Activated CD4-positive, alpha-beta T cell treated with anti-CD3 and anti-CD28 coated beads for 48 hours (primary cell): ENCODE measurements at places on chromosomes 2 and 18.
A peak's percentile ranks its signal among the peaks of the same experiment; 100 is the strongest.

- DNase-seq = no peak
Measured at GRCh38 chr2:226860087-226860486, 24.2 kb downstream of the RHBDD1 start.

DNA sequence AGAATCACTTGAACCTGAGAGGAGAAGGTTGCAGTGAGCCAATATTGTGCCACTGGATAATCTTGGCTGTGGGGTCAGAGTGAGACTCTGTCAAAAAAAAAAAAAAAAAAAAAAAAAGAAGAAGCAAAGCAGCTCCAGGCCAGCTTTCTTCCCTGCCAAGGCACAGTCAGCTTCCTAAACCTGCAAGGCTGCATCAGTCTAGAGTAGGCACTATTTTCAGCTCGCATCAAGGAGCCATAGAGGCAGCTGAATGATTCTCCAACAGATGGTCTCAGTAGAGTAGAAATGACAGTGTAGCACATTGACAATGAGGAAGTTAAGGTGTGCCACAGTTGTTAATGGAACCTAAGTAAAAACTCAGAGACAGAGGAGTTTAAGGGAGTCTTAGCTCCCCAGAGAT, 35.6 kb downstream of the BMP10 start:
- no peak for DNase-seq

DNA sequence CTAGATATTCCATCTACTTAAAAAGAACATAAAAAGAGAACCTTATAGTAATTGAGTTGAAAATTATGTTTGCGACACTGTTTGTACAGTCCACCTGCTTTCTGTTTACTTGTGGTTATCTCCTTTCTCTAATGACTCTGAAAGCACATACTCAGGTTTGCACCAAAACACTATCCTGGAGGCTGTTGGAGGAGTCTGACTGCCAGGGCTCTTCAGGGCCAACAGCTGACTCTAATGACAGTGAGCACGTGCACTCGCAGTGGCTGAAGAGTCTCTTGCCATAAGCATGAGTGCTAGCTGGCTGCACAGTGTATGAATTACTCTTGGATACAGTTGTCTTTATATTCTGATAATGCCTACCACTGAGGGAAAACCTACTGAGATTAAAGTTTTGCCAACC, 16.7 kb upstream of the GLS start:
- DNase-seq = no peak

GRCh38 chr2:17194083-17194482, 324.2 kb downstream of the RAD51AP2 start:
- no peak for DNase-seq

DNA sequence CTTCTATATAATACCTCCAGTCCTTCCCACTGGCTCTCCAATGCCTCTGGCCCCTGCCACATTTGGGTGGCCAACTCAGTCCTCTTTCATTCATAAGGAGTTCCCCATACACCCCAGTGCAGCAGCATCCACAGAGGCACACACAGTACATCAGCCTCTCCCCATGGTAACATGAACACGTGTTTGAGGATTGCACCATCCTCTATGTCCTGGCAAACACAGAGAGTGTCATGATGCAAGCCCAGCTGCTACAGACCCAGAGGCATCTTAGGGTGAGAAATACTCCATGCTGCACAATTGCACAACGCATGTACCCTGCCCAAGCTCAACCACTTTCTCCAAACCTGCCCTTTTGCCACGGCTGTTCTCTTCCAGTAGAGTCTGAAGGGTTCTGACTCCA, 11.5 kb downstream of the IGFBP5 start:
- DNase-seq = no peak

- no peak for DNase-seq
Measured at GRCh38 chr2:217835931-217836891, 166.6 kb downstream of the TNS1 start.

- DNase-seq = no peak
Measured at GRCh38 chr2:26438926-26439325, 37.2 kb downstream of the DRC1 start.

- DNase-seq = no peak
Measured at GRCh38 chr2:144660518-144661316, 140.8 kb upstream of the ZEB2 start.

DNA sequence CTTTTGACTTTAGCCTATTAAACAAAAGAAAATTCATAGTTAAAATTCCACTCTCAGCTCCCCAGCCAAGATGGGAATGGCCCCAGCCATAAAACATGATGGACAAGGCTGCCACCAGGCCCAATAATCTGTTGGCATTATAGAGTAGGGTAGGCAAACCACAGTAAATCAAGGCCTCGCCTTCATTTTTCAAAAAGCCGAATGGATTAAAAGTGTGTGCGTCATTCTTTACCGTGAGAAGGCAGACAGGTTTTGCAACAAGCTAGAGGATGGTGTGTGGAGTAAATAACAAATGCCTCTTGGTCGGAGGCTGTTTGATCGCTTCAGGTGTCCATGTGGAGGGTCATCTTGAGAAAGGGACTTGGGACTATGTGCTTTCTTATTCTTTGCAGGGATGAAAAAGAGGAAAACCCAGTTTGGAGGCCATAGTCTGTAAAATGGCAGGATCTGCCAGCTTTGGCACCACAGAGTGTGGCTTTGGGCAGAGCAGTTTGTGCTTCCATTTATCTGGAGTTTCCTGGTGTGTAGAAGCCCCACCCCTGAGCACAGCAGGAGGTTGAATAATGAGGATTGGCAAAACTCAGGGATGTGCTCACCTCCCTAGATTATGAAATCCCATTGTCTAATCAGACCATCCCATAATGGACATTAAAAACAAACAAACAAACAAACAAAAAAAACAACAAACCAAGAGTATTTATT, 57.1 kb upstream of the ITGB6 start:
- DNase-seq = no peak

- no peak for DNase-seq
Measured at GRCh38 chr18:11663439-11664029, 25.5 kb upstream of the GNAL start.

- DNase-seq = no peak
Measured at GRCh38 chr2:6957031-6957714, 40.0 kb downstream of the RNF144A start.

GRCh38 chr2:39252888-39253518, 9.2 kb upstream of the CDKL4 start:
- DNase-seq = no peak

GRCh38 chr2:83081826-83082690, 1377.0 kb downstream of the SUCLG1 start:
- DNase-seq = no peak

DNA sequence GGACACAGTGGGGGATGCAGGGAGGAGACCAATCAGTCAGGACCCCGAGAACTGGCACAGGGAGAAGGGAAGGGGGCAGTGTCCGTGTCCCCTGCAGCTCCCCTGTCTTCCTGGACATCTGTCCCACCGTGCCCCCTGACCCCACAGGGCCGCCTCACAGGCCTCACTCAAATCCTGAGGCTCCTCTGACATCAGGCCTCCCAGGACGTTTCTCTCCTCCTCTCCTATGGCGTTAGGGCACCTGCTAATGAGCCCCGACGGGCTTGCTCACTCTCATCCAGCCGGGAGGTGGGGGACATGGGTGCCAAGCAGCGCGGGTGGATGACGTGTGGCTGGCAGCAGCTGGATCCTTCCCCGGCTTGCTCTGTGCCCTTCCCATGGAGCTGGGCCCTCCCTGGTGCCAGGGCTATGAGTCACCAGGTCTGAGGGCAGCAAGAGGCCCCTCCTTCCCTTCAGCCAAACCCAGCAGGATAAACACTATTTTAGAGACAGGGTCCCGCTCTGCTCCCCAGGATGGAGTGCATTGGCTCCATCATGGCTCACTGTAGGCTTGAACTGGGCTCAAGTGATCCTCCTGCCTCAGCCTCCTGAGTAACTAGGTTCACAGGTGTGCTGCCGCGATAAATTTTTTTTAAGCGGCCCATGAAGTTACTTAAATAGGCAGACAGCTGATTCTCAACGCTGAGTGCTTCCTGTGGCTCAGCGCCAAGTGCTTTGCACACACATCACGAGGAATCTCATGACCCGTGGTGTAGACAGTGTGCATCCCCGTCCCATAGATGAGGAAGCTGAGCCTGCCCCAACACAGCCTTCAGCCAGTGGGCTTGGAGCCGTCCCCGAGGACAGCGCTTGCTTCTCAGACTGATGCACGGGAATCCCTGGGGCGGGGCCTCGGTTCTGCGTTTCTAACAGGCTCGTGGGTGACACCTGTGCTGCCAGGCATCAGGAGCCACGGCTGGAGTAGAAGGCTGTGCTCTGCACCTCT, 64.5 kb upstream of the HDAC4 start:
- DNase-seq = no peak

DNA sequence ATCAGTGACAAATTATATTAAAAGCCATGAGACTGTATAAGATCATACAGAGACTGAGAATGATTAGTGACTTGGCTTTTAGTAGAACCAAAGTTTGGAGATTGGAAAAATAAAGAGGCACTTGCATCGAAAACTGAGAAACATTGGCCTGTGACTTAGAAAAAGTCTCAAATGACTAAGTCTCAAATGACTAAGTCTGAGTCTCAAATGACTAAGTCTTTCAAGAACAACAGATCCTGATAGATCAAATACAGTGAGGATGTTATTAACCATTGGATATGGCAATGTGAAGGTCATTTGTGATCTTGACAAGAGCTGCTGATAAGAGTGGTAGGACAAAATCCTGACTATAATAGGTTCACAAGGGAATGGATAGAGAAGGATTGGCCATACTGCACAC, 135.5 kb upstream of the FANCL start:
- DNase-seq = no peak

GRCh38 chr2:162579169-162579568, 235.2 kb downstream of the GCA start:
- DNase-seq = no peak

- no peak for DNase-seq
Measured at GRCh38 chr18:70243131-70243929, 37.8 kb upstream of the RTTN start.

GRCh38 chr2:6538607-6539006, 327.1 kb downstream of the CMPK2 start:
- DNase-seq = no peak

DNA sequence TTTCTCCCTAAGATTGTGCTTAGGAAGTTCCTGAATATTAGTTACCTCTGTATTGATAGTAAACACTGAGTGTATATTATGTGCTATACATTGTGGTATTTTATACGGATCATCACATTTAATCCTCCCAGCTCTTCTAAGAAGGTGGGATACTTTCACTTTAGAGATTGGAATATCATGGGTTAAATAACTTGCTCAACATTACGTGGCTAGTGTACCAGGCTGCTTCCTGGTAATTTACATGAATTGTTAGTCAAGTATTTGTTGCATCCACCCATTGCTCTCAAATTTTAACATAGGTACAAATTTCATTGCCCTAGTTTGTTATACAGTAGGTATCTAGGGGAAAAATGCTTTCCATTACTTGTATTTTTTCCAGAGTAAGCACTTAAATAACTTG, 21.4 kb downstream of the FAM98A start:
- no peak for DNase-seq

- DNase-seq = peak; percentile 16
Measured at GRCh38 chr2:63842149-63843061, 709 bp downstream of the UGP2 start.

DNA sequence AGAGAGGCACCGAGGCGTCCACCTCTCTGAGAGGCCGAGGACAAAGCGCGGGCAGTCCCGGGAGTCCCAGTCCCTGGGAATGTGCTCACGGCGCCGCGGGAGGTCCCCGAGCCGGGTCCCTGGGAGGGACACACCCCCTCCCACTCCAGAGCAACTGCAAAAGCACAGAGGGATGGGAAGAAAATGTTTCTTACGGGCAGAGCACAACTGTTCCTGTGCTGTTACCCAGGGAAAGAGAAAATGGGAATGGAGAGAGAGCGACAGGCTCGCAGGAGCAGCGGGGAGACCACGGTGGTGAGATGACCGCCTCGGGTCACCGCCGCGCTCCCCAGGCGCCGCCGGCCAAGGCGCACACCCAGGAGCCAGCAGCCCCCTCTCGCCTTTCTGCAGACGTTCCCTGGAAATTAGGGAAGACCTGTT, 1.2 kb upstream of the BCL11A start:
- DNase-seq = no peak

GRCh38 chr2:202950592-202950991, 38.5 kb downstream of the CARF start:
- DNase-seq = no peak

- DNase-seq = no peak
Measured at GRCh38 chr2:232008907-232009638, 47.6 kb downstream of the DIS3L2 start.

- no peak for DNase-seq
Measured at GRCh38 chr18:36576339-36576738, 252.5 kb downstream of the TPGS2 start.

GRCh38 chr2:239475161-239476028, 74.6 kb upstream of the HDAC4 start:
- no peak for DNase-seq

DNA sequence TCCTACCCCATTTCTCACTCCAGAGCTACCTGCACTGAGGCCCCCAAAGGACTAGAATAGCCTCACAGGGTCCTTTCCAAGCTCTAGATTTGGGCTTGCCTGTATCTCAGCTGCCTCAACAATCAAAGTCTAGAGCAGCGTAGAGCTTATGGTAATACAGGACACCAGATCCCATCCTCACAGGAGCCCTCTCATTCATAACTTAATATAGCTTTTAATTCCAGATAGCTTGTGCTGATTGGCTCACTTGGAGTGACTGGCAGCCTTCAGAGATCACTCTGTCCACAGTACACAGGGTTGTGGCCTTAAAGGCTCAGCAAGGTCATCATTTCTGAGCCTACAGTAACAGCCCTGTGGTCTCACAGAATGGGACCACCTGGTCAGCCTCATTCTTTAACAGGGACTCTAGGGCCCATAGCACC, 51.4 kb downstream of the ZFP36L2 start:
- no peak for DNase-seq

DNA sequence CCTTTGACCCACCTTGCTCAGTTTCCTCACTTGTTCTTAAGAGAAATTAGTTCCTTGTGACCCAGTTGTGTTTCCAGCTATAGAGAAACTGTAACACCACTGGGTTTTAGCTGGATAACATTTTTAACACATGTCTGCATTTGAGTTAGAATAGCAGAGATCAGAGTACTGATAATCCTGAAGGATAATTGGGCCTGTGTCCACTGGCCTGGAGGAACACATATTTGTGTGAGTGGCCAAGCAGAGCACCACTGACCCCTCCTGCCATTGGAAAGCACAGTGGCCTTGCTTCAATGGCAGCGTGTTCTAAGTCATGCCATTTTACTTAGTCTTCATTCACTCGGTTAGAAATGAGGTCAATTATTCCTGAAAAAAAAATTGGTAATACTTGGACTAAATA, 42.6 kb downstream of the PKP4 start:
- DNase-seq = no peak

DNA sequence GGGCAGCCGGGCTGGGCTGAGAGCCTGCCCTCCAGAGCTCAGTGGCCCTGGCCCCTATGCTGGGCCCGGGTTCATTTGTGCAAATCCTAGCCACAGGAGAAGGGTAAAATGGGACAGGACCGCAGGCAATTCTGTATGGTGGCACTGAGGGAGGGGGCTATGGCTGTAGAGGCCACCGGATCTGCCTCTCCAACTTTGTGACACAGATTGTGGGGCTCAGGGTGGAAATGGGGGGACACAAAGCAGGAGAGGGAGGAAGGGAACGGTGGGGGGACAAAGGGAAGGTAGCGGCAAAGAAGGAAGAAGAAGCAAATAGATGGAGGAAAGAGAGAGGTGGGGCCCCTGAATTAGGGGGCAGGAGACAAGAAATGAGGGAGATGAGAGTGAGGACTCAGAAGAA, 201.1 kb downstream of the SMAD2 start:
- no peak for DNase-seq

GRCh38 chr2:101982495-101983029, 9.2 kb upstream of the IL1R2 start:
- no peak for DNase-seq

GRCh38 chr2:108587621-108588020, 53.4 kb downstream of the LIMS1 start:
- DNase-seq = no peak
